ENCODE measurements at places on chromosomes 3 and 15.

GRCh38 chr3:99211309-99211708 lies 309.8 kb upstream of the DCBLD2 start:
- no peak for DNase-seq

GRCh38 chr15:64753480-64754185 lies 21.8 kb downstream of the RBPMS2 start:
- DNase-seq, result no peak

GRCh38 chr3:30549600-30549999 lies 56.8 kb upstream of the TGFBR2 start:
- no peak for DNase-seq

- DNase-seq, result no peak
Observed at GRCh38 chr3:47961815-47962606, 54.2 kb downstream of the MAP4 start.

- DNase-seq, result no peak
Observed at GRCh38 chr15:51768018-51768417, 16.6 kb downstream of the TMOD2 start.

- no peak for DNase-seq
Observed at GRCh38 chr15:92845126-92845508, 55.0 kb upstream of the CHD2 start.

DNA sequence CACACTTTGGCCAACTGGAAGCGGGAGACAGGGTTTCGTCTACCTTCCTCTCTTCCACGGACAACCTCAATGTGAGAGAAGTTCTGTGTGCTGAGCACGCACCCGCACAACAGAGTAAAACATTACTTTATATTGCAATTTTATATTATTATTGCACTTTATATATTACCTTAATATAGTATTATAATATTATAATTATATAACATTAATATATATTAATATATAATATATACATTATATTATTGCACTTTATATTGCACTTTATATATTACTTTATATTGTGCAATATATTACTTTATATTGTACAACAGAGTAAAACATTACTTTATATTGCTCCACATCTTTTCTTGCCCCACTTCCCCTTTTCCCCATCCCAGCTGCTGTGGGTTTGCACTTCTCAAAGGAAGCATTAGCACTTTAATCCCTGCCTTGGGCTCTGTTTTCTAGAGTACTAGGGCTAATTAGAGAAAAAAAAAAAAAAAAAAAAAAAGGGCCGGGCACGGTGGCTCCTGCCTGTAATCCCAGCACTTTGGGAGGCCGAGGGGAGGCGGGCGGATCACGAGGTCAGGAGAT lies 76.4 kb upstream of the SLC4A7 start:
- no peak for DNase-seq

DNA sequence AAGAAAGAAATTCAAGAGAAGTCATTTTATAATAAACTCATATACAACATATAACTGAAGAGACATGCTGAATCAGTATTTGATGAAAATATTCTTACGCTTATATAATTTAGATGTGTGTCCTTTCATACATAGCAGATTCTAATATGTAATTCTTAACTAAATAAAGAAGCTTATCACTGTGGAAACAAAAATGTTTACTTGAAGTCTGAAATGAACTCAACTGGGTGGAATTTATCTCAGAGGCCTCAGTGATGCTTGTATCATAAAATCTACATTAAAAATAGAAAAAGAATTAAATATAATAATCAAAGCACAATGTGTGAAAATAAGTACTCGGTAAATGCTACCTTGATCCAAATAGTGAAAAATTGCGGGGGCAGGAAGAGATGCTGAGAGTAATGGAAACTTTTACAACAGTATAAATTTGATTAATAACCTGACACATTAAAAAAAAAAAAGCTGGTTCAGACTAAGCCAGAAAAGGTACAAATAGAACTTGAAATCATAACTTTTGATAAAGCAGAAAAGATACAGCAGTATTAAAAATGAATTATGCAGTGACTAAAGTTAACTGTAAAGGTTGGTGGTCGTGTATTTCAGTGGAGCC lies 12.0 kb upstream of the CBLB start:
- DNase-seq, result no peak

DNA sequence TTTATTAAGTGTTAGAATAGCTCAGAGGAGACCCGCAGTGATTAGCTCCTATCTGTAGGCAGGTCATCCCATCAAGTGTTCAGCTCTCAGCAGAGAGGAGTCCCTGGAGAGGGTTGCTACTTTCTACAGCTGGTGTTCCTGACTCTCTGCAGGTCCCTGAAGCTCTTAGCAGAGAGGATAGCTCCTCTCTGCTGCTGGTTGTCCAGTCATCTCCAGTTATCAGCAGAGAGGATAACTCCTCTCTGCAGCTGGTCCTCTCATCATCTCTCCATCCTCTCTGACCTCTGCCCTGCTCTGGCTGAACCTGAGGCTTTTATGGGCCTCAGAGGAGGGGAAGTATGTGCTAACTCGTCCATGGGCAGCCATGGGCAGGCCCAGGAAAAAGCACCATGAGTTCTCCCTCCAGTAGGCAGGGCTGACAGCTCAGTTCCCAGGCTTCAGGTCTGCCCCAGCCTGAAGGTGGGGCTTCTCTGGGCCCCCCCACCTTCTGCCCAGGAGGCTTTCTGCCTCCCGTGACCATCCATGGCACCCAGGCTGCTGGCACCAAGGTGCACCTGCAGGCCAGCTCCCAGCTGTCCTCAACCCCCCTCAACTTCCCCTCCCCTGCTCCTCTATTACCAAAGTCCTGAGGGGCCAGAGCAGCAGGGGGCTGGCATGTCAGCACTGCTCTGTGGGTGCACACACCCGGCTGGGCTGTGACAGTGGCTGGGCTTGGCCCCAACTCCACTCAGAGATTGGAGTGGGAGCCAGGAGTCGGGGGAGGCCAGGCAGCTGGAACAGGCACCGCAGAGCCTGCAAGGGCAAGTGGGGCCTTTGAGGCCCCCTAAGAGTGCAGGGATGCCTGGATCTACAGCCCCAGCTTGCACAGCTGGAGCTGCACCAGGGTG lies 98.9 kb upstream of the FRMD4B start:
- no peak for DNase-seq

- no peak for DNase-seq
Observed at GRCh38 chr15:92003515-92004067, 150.1 kb downstream of the SLCO3A1 start.

DNA sequence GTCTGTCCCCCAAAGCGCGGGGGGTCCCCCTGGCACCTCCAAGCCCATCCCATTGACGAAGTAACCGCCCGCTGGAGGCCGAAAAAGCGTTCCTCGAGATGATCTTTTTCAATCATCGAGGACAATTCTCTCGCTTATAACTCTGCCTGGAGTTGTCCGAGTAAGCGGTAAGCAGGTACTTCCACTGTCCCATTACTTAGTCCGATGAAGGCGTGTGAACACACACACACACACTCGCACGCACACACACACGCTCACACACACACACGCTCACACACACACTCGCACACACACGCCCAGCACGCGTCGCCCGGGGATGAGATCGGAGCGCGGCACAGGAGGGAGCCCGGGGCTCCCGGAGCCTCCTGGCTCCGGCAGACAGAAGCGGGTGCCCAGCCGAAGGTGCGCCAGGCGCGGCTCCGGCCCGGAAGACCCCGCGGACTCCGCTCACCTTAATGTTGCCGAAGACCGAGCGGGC lies 430 bp downstream of the SLCO2A1 start:
- DNase-seq, result no peak

- no peak for DNase-seq
Observed at GRCh38 chr15:98800437-98801233, 152.3 kb downstream of the IGF1R start.

GRCh38 chr15:62730825-62731224 lies 311.7 kb upstream of the TPM1 start:
- DNase-seq, result no peak

DNA sequence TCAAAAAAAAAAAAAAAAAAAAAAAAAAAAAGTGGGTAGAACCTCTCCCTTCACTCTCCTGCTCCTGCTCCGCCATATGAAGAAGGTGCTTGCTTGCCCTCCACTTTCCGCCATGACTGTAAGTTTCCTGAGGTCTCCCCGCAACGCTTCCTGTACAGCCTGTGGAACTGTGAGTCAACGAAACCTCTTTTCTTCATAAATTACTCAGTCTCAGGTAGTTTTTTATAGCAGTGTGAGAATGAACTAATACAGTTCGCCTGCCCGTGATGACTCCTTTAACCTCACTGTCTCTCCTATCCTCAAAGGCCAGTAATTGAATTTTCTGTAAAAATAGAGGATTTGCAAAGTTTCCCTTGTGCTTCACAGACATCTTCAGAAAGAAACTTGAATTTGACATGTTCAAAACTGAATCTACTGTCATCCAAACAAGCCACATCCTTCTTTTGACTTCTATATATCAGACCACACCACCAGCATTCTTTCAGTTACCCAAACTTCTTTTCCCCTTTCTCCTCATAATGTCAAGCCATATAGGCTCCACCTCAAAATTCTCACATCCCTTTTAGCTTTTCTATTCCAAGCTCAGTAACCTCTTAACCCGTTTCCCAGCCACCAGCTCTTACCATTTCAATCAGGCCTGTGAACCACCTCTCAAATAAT lies 44.3 kb downstream of the P2RY1 start:
- DNase-seq, result no peak

DNA sequence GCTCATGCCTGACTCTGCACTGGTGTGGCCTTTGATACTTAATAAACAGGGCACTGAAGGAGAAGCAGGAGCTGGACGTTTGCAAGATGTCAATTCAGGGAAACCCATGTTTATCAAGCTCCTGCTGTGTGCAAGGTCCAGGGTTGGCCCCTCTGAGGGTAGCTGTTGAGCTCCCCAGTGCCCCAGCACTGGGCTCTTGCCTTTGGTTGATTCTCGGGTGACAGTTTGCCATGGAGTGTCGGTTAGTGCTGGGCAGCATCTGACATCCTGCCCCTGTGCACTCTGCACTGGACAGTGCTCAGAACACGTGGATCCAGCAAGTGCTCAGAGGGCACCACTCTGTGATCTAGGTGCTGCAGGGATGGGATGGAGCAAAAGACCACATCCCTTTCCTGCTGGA lies 7.3 kb downstream of the HDAC11 start:
- DNase-seq, result peak; percentile 15

DNA sequence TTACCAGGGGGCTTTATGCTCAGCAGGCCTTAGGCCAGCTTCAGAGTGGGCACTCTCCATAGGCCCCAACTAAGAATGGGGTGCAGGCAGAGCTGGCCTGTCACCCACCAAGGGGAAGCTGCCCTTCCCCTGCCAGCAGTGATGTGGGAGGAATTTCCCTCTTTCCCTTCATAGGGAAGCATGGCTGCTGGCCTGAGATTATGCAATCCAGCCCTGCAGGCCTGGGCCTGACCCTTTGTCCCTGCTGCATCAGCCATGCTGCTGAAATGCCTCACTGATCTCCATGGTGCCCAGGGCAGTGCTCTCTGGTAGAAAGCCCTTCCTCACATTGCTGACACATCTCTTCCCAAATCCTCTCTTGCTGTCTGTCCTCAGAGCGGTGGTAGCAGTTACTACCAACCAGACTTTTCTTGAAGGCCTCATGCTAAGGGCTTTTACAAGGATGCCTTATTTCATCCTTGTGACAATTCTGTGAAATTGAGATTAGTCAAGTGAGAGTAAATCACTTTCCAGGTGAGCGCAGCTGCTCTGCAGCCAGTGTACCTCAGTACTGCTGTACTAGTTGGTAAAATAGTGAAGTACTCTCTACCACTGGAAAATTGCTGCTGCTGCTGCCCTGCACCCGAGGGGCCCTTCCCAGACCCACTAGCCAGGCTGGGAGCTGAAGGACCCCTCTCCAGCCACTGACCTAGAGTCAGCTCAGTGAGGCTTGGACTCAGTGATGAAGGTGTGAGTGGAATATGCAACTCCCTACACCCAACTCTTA lies 33.8 kb downstream of the MRAS start:
- DNase-seq, result peak; percentile 79
